ENCODE measurements at places on chromosomes 3 and 15.

- DNase-seq: no peak
These were observed 191.4 kb upstream of the EIF1B start for GRCh38 chr3:40118091-40118490.

GRCh38 chr3:12983319-12983718, 89.9 kb downstream of the IQSEC1 start:
- no peak for DNase-seq

- DNase-seq: no peak
These were observed 510.4 kb upstream of the AGTR1 start for GRCh38 chr3:148187296-148187695.

DNA sequence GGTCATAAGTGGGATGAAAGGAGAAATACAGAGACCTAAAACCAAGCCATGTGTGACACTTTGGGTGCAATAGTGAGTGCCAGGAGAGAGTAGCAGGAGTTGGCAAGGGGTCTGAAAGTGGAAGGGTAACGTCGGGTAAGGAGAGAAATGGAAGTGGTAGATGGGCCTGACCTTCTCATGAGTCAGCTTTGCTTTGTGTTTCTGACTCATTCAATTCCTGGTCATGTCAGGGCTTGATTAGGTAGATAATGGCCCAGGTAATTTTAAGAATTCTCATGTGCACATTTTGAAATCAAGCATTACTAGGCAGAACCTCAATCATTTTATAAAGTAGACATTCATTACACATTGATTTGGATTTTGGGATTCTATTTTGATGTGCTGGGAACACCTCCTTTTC, 262.5 kb downstream of the SOX2 start:
- DNase-seq: no peak

- DNase-seq: no peak
These were observed 35.8 kb downstream of the CLDN11 start for GRCh38 chr3:170454509-170454908.

GRCh38 chr3:184791171-184791570, 20.8 kb upstream of the VPS8 start:
- DNase-seq: no peak

DNA sequence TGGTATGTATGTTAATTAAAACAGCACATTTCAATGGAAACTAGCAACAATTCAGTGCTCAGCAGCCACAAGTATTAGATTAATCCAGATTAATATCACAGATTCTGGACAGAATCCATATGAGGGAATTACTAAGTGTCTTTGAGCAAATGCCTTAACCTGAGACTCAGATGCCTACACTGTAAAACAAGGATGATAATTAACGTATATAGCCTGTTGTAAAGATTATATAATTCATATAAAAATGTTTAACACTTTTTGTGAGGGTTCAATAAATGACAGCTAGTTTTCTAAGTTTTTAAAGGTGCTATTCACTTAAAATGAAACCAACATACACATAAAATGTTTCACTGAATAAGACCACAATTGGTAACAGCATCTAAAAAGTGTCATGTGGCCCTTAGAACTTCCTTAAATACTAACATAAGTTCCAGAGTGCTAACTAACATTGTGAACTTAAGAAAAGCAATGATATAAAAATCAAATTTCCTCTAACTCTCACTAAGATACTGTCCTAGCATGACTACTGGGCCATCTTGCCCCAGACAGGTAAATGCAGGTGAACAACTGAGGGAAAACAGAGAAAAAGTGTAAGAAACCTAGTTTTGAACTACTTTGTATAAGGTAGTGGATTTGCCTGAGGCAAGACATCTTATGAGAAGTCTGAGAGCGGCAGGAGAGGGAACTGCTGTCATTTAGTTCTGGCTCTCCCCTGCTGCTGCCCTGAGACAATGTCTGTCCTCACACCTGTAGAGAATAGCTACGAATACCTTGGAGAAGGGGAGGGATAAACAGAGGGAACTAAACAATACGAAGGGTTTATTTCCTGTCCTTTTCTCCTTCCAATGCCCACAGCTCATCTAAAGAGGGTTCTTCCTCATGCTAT, 151.3 kb downstream of the ADAM10 start:
- DNase-seq: no peak

DNA sequence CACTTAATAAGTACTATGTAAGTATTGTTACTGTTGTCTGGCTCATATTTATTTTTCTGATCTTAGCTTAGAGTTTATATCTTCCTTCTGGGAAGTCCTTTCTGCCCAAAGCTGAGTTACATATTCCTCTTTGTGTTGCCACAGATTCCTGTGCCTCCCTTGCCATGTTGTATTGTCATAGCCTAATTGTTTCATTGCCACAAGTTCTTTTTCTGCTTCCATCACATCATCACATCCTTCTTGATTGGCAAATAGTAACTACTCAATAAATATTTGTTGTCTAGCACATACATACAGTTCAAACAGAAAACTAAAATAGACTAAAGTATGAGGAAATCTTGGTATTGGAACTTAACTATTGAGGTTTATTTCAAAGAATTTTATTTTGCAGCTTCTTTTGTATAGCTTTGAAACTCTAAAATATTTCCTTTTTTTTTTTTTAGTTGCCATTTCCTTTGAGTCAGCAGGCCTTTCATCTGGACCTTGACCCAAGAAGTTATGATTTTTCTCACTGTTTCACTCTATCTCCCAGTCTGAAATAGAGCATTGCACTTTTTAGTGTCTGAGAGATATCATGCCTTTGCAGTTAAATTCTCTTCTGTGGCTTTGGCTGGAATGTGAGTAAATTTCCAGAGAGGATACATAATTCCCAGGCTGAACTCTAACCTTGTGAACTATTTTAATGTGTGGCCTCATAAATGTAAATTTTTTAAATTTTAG, 98.2 kb downstream of the ZNF609 start:
- no peak for DNase-seq

- no peak for DNase-seq
These were observed 141.8 kb downstream of the FILIP1L start for GRCh38 chr3:99972380-99973104.

DNA sequence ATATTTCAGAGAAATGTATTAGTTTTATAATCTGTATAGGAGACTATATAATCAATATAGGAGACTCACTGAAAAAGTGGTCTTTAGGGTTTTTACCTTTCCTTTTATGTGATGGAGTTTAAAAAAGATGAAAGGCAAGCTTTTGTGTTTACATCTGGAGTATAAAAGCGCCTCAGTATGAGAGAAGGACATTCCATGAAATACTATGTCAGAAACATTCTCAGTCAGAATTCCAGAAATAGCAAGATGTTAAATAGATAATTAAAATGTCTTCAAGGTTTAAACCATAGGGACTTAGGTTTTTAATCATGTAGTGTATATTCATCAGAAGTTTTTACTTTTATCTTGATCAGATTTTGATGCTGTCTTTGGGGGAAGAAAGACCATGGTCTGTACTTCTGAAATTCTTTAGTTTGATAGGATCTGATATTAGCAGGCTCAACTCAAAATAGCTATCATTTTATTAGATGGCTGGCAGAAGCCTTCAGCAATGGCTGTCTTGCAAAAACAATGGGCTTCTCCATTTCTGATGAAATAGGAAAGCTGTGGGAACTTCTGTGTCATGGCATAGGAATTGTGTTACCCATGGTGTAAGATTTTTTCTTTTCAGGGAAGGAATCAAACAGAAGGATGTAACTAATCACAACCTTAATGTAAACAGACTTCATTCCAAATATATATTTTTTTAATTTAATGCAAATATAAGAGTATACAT, 209.6 kb upstream of the PLSCR5 start:
- DNase-seq: no peak

GRCh38 chr3:148884261-148884660, 19.2 kb downstream of the CPA3 start:
- DNase-seq: no peak

DNA sequence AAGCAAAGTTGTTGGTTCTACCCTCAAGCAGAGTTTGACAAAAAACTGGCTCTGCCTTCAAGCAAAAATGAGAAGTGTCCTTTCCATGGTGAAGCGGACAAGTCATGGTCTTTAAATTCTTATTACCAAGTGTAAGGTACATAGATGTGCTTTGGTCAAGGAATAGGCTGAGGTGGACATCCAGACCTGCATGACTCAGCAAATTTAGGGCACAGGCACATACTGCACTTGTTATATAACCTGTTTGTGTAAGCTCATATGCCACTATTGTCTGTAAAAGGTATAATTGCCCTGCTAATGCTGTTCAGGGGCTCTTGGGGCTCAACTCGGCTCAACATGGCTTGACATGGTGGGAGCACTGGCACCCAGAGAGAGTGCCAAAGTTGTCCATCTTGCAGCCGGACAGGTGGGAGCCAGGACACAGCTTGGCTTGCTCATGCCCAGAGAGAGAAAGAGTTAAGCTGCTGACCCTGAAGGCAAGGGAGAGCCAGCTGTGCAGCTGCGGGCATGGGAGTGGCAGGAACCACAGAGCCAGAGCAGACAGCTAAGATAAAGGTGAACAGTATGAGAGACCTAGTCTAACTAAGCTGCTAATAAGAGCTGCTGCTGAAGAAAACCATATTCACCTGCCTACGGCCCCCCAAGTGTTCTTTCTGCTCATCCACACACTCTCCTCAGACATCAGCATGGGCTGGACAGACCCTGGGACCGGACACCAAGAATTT, 17.7 kb downstream of the MCCC1 start:
- DNase-seq: no peak

DNA sequence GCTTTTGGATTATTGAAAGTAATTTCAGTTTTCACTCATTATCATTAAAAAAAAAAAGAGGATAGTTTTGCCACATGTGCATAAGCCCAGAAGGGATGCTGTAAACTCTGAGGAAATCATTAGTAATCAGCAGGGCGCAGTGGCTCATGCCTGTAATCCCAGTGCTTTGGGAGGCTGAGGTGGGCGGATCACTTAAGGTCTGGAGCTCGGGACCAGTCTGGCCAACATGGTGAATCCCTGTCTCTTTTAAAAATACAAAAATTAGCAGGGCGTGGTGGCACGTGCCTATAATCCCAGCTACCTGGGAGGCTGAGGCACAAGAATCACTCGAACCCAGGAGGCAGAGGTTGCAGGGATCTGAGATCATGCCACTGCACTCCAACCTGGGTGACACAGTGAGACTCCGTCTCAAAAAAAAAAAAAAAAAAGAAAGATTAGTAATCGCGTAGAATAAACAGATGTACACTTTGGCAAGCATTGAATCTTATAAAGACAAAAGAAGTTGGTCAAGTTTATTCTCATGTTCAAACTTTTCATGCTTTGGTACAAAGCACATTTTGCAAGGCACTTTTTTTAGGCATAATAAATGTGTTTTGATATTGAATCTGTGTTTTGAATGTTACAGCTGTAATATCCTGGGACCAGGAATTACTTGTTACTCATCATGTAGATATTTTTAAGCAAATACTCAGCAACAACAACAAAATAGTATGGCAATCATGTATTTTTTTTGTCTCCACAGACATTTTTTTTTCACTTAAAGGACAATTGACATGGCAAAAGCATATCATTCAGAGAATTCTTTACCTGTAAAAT, 93.2 kb upstream of the AGTR1 start:
- DNase-seq: no peak

DNA sequence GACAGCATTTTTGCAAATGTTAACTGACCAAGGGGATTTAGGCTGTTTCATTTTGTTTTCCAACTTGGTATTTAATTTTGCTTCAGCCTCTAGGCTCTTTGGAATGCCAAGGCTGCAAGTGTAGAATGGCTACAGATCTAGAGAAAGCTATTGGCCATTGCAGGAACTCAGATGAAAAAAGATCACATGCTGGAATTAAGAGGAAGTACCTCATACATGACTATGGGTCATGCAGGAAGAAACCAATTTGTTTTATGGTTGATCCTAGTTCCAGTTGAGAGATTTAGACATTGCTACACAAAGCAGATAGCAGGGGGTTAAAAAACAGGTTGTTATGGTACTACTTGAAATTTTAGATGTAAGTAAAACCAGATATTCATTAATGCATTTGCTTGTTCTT, 12.7 kb upstream of the CLDN16 start:
- DNase-seq: no peak

- no peak for DNase-seq
These were observed 165.1 kb downstream of the APBA2 start for GRCh38 chr15:29050870-29051269.

GRCh38 chr3:194137008-194137505, 1.1 kb downstream of the HES1 start:
- DNase-seq: peak; percentile 25

DNA sequence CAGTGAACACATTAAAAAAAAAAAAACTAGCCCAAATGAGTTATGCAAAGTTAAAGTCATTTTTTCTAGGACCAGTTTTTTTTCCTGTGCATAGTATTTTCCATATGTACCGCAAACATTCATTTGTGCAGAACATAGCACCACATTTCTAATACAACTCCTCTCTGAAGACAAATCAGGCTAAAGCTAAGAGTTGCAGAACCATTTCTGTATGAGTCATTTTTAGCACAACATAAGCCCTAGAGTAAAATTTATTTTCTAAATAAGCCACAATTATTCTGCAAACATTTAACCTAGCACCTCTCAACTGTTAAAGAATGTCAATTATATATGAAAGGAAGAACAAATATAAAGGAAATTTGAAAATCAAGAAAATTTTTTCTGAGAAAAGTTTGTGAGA, 375.8 kb downstream of the TIGIT start:
- DNase-seq: no peak

- DNase-seq: no peak
These were observed 177.4 kb upstream of the PPP2R3A start for GRCh38 chr3:135788146-135788545.

DNA sequence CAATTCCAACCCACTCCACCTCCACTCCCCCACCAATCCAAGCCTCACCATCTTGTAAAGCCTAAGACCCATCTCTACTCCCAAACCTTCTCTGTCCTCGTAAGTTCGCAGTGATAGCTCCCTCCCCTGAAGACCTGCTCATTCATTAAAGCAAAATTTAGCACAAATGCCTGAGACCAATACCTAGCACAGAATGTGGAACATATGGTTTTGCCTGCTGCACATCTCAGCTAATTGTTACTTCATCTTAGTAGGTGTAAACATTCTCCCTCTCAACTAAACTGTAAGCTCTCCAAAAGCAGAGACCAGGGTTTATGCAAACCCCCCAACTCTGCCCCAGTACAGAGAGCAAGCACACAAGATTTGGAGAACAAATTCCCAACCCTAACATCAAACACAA, 20.5 kb downstream of the DCLK3 start:
- DNase-seq: no peak

DNA sequence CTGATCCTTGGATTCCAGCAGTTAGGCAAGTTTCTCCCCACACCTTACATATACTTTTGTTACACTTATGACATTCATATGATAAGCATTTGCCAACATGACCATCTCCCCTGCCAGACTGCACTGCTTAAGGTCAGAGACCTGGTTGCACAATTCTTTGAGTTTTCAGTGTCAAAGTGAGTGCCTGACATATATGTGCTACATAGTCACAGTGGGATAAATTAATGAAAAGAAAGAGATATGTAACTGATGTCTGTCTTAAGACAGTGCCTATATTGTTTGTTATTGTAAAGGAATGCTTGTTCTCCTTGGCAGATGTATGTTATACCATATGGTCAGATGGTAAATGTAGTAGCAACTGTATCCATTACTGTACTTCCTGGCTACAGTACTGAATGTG, 3.5 kb upstream of the DCUN1D1 start:
- DNase-seq: no peak

Data from stimulated activated CD4-positive, alpha-beta T cell treated with anti-CD3 and anti-CD28 coated beads, Interleukin-4, amount 100 ng/mL, for 1 hour (primary cell).